ENCODE measurements at places on chromosomes 16 and 17. TPM values are rescaled to one million over a fixed set of nuclear protein-coding genes. Genes with fewer than 3 reads are reported as not detected.

The TRAPPC2L gene
- polyA plus RNA-seq: 77.5 TPM

The EPOP gene
- polyA plus RNA-seq: 12.3 TPM

The CD300LG gene
- polyA plus RNA-seq: not detected

The SGCA gene
- 1.5 TPM for polyA plus RNA-seq

The ZNF423 gene
- polyA plus RNA-seq: 0.04 TPM

The PRR35 gene
- 0.10 TPM for polyA plus RNA-seq

The MYO15A gene
- polyA plus RNA-seq: 0.07 TPM

The CYB5D1 gene
- polyA plus RNA-seq: 26.4 TPM

The SARM1 gene
- polyA plus RNA-seq: 6.9 TPM

The PTX4 gene
- polyA plus RNA-seq: 0.07 TPM

The SPNS3 gene
- not detected for polyA plus RNA-seq

The PLD6 gene
- polyA plus RNA-seq: 5.6 TPM

The PIK3R5 gene
- polyA plus RNA-seq: not detected

The SF3B3 gene
- 118 TPM for polyA plus RNA-seq

The CLEC3A gene
- not detected for polyA plus RNA-seq

The TMEM238L gene
- polyA plus RNA-seq: not detected

The UTS2R gene
- polyA plus RNA-seq: not detected

- no peak for DNase-seq
Measured at GRCh38 chr17:75267411-75268232, 3.4 kb downstream of the MIF4GD start.

DNA sequence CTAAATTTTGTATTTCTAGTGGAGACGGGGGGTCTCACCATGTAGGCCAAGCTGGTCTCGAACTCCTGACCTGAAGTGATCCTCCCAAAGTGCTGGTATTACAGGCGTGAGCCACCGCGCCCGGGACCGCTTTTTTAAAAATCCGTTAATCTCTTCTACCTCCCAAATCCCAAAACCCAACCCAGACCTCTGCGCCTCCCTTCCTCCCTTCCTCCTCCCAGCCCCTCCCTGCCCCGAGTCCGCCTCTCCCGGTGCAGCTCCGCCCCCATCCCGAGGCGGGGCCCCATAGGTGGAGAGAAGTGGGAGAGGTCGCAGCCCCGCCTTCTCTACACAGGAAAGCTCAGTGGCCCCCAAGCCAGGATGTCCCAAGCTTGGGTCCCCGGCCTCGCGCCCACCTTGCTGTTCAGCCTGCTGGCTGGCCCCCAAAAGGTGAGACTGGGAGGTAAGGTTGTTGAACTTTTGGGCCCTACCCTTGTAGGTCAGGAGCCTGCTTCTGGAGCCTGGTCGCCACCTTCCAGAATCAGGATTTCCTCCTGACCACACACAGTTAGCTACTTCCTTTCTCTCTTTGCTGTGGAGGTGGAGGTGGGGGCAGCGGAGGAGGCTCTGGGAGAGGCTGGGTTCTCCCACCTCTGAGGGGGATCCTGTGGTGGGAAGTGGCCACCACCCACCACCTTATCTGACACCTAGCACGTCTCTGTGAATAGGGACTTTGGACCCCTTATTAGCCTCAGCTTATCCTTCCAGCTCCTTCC lies at the start of gene TMEM92:
TMEM92 (plus strand) TSS at position 325 of the 755 bp plus-strand sequence; CDS start at position 361, 36 bp downstream.
- DNase-seq: peak; percentile 86

- no peak for DNase-seq
Measured at GRCh38 chr17:35132099-35132498, 10.0 kb downstream of the NLE1 start.

GRCh38 chr16:86598607-86599565 lies 20.5 kb downstream of the FOXL1 start:
- no peak for DNase-seq

DNA sequence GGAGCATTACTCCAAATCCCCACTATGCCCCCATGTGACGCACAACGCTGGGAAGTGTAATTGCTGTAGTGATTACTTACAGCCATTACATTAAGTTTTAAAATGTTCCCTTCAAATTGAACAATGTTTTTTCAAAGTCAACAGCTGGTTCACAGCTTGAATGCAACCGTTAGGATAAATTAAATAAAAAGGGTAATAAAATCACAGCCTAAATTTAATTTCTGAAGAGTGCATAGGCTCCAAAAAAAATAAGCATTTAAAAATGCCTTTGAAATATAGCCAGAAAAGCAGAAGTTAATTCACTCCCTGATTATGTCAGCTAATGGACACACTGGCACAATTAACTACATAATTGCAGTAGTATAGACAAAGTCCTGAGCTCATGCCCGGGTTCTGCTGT lies 50.5 kb upstream of the KDM8 start:
- no peak for DNase-seq

GRCh38 chr17:63635787-63636186 lies 13.6 kb downstream of the MAP3K3 start:
- no peak for DNase-seq

DNA sequence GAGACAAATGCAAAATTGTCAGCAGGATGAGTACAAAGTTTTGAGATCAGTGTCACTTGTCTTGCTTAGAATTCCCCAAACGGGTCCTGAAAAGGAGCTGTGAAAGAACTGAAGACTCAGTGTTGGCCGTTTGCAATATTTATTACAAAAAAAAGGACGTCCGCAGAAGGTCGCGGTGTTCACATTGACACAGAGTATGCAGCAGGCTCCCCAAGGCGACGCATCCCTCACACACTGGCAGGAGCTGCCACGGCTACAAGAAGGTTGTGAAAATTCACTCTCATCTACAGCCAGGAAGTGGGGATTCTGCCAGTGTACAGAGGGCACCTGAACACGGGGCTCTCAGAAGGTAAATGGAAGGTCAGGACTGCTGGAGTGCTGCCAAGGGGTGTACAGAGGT lies 26.2 kb downstream of the AIPL1 start:
- DNase-seq: no peak

GRCh38 chr17:2380226-2380922 lies 20.5 kb downstream of the MNT start:
- DNase-seq: no peak

GRCh38 chr17:32541640-32542039 lies 54.8 kb downstream of the CDK5R1 start:
- no peak for DNase-seq

DNA sequence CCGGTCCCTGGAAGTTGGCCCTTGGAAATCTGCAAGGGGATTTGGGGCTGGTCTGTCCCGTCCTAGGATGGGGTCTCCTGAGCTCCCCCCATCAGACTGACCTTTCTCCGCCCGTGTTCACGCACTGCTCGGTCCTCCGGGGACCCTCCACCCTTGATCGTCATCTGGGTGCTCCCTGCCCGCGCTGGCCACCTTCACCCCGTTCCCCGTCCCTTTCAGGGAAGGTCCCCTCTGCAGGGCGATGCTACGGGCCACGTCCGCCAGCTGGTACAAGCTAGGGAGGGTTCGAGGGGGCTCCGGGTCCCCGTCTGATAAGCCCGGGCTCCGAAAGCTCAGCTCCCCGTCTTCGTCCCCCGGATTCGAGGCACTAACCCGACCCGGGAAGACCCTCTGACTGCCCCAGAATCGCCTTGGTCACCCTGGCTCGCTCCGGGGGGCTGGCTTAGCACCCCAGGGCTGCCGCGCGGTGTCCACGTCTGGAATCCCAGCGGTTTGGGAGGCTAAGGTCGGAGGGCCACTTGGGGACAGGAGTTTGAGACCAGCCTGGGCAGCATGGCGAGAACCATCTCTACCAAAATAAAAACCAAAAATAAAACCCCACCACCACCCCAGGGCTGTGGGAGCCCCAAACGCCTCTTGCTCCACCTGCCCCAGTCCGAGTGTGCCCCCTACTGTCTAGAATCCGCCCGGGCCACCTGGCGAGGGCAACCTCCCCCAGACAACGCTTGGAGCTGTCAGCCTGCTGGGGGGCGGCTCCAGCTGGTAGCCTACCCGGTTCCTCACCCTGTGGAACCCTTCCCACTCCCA lies 1.1 kb upstream of the SLC43A2 start:
- DNase-seq: peak; percentile 76

GRCh38 chr16:75617121-75617520 lies 6.0 kb downstream of the ADAT1 start:
- DNase-seq: no peak

- no peak for DNase-seq
Measured at GRCh38 chr17:28086519-28086918, 44.0 kb downstream of the NLK start.

DNA sequence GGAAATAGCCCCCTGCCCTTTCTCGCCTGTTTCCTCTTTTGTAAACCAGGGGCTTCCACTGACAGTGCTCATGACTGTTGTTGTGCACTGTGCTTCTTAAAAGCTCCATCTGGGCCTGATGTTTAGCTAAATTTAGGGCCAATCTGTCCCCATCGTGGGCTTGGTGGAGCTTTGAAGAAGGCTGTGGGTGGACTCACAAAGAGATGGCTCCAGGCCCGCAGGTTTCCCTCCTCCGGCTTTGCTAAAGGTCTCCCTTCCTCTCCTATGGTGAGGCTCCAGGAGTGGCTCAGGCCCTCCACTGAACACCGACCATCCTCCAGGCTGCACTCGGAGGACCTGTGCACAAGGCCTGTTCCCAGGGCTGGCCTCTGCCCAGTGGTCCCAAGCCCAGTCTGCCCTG lies 30.2 kb upstream of the XPO6 start:
- DNase-seq: no peak

DNA sequence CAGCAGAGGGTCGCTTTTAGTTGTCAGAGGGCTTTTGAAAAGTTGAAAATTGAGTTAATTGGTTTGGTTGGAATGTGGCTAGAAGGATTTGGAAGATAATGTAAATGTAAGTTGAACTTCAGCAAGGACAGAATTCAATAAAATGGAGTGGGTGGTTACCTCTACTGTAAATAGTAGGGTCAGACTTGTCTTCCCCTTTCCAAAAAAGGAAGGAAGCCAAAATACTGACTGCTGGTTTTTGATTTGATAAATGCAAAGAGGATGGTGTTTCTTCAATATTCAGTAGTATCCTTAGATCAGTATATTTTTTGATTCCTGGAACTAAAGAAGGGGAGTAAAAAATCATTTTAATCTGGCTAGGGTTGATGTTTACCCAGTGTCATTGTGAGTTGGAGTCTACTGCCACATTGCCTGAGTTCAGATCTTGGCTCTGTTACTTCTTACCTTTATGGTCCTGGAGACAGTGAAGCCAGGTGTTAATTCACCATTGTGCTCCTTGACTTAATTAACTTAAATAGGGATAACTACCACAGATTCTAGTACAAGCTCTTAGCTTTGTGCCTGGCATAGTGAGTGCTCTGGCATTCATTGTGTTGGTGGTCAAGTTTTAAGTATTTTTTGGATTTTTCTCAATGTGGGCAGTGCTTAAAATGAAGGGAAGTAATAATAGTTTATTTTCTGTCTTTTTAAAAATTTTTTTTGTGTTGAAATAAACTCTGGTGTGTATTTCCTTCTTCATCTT lies 4.4 kb downstream of the HAPSTR1 start:
- DNase-seq: no peak

GRCh38 chr16:10339777-10340732 lies 45.8 kb upstream of the ATF7IP2 start:
- no peak for DNase-seq

- DNase-seq: no peak
Measured at GRCh38 chr17:82303944-82304808, 13.2 kb downstream of the CD7 start.

GRCh38 chr17:8152112-8152775 lies at the start of gene PER1:
Gene PER1, minus strand, starts transcription at chr17:8152404. Its CDS starts 1,698 bp downstream, at chr17:8150706.
- DNase-seq: peak; percentile 96

GRCh38 chr17:74633326-74633725 lies 9.8 kb upstream of the CD300E start:
- DNase-seq: no peak

DNA sequence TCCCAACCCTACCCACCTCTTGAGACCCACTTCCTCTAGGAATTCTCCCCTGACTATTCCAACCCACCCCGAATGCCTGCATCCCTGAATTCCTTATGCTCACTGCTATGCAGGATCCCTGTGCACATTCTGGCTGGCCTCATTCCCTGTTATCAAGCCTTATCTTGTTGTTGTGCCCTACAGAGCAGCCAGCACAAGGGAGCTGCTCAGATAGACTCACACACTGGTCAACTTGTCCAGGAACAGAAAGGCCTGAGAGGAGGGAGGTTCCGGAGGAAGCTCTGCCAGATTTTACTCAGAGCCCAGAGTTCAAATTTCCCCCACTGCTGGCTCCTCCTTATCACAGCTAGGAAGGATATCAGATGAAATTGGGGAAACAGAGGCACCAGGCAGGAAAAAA lies 24.8 kb upstream of the MYO18A start:
- no peak for DNase-seq

GRCh38 chr16:67029254-67030096 lies 526 bp downstream of the CBFB start:
- DNase-seq: peak; percentile 45

DNA sequence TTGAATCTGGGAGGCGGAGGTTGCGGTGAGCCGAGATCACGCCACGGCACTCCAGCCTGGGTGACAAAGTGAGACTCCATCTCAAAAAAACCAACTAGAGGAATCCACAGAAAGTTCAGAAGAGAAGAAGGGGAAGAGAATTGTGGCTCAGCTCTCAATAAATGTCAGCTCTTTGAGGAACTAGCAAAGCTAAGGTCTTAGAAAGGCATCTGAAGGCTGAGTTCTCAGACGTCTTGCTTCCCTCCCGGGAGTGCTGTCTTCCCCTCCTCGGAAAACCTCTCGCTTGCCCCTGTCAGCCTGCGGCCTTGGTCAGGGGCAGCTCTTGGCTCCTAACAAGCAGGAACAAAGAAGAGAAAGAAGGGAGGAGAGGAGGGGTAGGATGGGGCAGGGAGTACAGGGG lies 5.3 kb downstream of the SHPK start:
- no peak for DNase-seq

- no peak for DNase-seq
Measured at GRCh38 chr16:29182501-29182900, 197.6 kb downstream of the LAT start.

- no peak for DNase-seq
Measured at GRCh38 chr17:81434072-81434471, 38.8 kb downstream of the BAHCC1 start.

DNA sequence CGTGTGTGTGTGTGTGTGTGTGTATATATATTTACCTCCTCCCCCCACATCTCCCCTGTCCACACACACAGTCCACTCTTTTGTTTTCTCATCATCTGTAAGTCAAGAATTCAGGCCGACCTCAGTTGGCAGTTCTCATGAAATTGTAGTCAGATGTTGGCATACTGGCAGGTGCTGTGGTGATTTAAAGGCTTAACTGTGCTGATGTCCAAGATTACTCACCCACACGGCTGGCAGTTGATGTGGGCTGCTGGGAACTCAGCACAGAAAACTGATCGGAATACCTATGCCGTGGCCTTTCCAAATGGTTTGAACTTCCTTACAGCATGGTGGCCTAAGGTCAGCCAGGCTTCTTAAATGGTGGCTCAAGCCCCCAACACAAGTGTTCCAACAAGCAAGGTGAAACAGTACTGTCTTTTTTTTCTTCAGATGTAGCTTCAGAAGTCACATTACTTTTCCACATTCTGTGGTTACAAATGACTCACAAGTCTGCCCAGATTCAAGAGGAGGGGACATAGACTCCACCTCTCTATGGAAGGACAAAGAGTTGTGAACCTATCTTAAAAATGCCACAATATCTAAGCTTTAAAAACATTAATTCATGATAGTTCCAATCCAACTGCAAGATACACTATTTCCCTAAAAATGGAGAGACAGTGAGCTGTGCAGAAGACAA lies 198.5 kb upstream of the HS3ST4 start:
- DNase-seq: no peak
